ENCODE measurements at places on chromosomes 3 and 15.
A peak's percentile ranks its signal among the peaks of the same experiment; 100 is the strongest.

GRCh38 chr3:43609406-43609805, 12.4 kb downstream of the ANO10 start:
- DNase-seq = no peak

- DNase-seq = no peak
Measured at GRCh38 chr3:189038773-189039745, 132.7 kb upstream of the TPRG1 start.

GRCh38 chr15:66722757-66723540, 20.9 kb downstream of the SMAD6 start:
- DNase-seq = no peak

DNA sequence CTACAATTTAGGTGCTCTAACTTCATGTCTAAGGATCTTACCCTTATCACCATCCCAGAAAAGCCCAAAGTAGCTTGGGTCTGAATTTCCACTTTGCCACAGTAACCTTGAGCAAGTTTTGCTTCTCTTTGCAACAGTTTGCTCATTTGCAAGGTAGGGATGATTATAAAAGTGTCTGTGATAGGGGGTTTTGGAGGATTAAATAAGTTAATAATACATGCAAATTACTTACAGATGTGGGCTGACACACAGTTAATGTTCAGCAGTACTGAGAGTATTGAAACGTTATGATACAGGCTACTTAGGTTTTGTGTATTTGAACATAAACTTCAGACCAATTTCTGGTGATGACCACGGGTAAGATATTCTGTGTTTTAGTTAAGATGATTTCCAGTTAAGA, 444.7 kb upstream of the TPRG1 start:
- no peak for DNase-seq

GRCh38 chr3:168096210-168096652, 507 bp upstream of the GOLIM4 start:
- DNase-seq = peak; percentile 16

DNA sequence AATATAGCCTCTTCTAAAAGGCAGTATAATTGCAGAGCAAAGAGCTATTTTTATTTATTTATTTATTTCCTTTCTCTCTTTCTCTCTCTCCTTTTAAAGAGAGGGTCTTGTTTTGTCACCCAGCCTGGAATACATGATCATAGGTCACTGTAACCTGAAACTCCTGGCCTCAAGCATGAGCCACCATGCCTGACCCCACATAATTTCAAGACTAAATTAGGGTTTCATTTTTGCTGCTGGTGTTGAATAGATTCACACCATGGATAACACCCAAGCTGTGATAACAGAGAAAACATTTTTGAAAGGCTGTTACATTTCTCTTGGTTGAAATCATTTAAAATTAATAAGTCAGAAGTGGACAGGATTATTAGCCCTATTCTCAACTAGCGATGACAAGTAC, 131.6 kb downstream of the LEKR1 start:
- DNase-seq = no peak

- DNase-seq = no peak
Measured at GRCh38 chr3:69720824-69721223, 18.4 kb upstream of the MITF start.

DNA sequence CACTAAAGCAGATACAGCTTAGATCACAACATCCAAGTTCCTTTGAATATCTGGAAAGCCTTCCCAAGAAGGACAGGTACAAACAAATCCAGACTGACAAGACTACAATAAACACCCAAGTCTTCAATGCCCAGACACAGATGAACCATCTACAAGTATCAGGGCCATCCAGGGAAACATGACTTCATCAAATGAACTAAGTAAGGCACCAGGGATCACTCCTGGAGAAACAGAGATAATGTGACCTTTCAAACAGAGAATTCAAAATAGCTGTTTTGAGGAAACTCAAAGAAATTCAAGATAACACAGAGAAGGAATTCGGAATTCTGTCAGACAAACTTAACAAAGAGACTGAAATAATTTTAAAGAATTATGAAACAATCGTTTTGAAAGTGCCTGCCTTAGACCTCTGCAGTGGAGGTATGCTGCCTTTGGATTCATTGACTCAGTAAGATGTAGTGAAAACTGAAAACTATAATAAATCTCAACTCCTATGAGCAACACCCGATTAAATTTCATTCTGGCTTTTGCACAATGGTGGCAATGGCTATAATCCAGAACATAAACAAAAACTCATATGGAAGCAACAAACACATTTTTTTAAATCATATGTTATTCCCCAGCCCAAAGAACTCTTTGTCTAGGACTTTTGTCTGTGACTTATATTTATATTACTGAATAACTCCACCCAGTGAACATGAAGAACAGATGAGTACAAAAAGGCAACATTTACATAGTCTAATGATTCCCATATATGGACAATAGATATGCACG, 12.6 kb upstream of the COL8A1 start:
- DNase-seq = no peak

GRCh38 chr15:55357774-55358173, 38.8 kb downstream of the PIGB start:
- no peak for DNase-seq

GRCh38 chr15:89326316-89326715, 8.3 kb downstream of the POLG start:
- no peak for DNase-seq

DNA sequence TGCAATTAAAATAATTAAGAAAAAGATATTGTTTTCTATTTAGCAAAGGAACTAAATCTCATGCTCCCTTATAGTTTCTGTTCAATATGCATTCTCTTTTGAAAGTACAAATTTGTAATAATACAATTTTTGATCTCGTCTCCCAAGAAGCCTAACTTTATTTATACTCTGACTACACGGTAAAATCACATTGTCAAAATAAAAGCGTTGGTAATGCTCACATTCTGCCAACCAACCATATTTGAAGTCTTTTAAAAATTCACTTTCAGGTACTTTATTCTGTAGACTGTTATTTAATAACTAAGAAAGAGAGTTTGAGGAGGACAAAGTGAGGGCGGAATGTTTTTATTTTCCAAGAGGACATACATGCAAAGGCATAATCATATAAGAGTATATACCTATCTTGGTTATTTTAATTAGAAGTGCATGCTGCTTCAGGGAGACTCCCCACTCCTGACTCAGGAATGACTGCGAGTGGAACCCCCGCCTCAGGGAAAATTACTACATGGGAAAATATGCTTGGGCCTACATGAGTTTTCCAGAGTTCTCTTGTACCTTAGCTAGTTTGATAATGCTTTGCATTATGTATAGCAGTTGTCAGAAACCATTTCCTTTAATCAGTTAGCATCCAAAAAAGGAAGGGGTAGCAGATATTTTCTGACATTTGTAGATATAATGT, 19.3 kb downstream of the MBNL1 start:
- no peak for DNase-seq

DNA sequence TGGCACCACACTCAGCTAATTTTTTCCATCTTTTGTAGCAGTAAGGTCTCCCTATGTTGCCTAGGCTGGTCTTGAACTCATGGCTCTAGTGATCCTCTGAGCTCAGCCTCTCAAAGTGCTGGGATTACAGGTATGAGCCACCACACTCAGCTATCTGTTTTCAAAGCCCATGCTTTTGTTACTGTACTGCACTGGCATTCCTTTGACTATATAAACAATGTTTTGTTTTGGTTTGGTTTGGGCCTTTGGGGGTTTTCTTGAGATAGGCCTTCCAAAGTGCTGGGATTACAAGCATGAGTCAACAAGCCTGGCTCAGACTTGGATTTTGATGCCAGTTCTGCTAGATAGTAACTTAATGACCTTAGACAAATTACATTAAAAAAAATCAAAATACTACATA, 89.7 kb upstream of the GK5 start:
- no peak for DNase-seq

- no peak for DNase-seq
Measured at GRCh38 chr3:118949113-118949760, 85.4 kb downstream of the IGSF11 start.

DNA sequence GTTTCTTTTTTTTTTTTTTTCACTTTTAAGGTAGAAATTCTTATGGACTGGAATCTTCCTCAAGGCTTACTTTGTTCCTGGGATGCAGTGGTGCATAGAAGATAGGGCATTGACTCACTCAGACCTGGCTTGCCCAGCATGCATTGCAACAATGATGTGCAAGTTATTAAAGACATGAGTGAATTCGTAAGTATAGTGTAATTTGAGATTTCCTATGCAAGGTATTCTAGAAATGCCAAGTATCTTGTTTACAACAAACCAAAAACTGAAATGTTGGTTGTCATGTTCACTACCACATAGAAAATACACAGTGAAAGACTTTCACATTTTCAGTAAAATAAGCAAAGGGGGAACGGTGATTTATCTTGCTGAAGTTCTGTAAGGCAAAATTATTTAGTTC, 56.5 kb upstream of the FNDC3B start:
- no peak for DNase-seq

DNA sequence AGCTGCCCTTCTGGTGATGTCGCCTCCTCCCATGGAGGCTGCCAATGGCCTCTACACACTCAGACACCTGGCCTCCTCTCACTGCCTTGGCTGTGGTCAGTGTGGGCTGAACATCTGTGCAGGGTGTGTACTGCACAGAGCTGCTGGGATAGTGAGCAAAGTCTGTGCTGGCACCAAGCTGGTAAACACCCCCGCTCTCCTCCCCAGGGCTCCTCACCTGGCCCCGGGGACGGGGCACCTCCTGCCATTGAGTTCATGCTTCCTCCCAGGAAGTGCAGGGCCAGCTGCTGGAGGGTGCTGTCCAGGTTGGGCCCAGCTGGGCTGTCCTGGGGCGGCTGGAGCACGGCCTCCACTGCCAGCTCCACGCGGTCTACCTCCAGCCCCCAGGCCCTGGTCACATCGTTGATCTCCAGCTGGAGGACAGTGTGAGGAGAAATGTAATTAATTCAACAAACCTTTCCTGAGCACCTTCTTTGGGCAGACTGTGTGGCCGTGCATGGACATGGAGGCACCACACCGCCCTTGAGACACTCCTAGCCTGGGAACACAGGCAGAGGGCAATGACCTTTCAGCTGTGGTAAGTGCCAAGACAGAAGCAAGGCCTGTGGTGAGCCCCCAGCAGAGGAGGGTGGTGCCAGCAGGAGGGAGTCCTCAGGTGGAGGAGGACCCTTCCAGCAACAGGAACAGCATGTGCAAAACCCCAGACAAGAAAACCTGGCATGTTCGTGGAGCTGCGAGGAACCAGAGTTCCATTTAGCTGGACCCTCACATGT, 6.8 kb downstream of the STOML1 start:
- no peak for DNase-seq

DNA sequence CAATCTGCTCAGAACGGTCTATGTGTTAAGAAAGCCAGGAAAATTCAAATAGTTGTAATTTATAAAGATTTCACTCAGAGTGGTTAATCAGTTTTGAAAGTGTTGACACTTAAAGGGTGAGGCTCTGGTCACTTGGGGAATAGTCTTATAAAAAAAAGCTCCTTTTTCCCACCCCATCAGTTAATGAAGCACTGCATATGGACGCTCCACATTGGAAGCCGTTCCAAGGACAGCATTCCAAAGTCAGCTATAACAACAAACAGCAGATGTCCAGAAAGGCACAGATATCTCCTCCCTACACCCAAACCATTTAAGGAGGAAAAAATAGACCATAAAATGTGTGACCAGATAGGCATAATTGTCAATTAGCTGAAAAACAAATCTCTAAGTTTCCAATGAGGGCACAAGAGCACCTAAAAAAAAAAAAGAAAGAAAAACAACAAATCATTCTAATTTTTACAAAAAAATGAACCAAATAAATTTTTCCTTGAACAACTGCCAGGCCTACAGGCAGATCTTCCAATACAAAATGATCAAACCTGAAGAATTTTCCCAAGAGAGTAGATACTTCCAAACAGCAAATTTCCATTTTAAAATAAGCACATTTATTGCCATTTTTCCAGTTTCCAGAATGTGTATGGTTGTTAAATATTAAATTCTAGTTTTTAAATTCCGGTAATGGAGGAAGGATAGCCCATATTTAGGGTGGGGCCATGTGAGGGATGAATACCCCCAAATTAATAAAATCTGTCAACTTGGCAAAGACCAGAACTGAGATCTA, 198.3 kb downstream of the ERC2 start:
- DNase-seq = no peak

DNA sequence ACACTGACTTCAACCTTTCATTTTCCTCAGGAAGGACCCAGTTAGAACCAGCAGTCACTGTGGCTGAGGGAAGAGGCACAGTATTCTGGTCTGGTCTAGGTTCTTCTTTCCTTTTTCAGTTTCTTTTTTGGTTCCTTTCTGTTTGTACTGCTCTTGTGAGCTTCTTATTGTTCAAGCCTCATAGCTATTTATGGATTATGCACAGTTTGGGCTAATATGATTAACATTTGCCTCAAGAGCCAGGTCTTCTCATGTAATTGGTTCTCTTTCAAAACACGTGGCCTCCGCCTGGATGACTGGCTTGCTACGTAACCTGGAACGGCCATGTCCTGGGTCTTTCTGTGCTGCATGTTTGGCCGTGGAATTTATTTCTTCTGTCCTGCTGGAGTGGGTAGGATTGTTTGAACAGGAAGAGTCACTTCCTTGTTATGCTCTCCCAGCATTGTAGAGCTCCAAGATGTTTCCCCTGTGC, 43.3 kb downstream of the RBMS3 start:
- DNase-seq = no peak

DNA sequence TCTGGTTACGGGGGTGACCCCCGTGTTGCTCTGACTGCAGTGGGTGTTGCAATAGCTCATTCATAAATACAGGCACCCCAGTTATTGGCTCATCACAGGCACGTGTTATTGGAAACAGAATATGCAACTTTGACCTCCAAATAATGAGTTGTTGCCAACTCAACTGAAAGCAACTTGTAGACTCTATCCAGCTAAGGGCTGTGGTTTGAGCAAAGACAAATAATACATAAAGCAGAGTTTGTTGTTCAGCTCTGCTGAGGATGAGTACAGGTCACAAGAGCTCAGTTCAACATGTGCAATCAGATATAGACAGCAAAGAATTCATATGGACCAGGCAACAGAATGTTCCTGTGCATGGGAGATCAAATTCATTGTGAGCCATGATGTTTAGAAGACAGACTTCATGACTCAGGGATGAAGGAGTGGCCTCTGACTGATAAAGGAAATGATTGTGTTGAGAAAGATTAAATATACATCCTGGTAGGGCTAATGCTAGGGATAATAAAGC, 87.6 kb upstream of the LRIG1 start:
- DNase-seq = no peak

DNA sequence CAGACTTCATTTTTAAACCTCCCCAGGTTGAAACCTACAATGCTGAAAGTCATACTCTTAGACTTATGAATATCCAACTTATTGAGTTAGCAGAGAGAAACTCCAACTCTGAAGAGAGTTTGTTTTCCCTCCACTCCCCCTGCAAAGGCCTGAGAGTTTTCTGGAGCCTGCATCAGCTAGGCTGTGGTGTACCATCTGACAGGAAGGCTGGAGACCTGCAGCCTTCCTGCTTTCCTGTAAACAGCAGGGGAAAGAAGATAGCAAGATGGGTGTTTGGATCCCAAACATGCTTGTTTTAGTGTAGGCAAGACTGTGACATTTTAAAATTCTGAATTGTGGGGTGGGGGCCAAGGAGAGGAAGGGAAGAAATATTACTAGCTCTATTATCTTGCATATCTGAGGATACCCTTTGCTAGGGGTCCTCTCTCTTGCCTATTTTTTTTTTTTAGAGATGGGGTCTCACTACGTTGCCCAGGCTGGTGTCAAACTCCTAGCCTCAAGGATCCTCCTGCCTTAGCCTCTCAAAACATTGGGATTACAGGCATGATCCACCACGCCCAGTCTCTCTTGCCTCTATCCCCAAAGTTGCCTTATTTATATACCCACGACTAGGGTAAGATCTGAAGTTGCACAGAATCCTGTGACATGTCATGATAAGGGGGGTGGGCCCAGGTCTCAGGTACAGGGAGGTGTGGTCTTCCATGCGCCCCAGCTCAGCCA, 51.0 kb upstream of the USP3 start:
- DNase-seq = no peak
